ENCODE measurements at places on chromosomes 7 and 10.

GRCh38 chr7:2607923-2608904, 23.6 kb upstream of the TTYH3 start:
- DNase-seq: no peak

DNA sequence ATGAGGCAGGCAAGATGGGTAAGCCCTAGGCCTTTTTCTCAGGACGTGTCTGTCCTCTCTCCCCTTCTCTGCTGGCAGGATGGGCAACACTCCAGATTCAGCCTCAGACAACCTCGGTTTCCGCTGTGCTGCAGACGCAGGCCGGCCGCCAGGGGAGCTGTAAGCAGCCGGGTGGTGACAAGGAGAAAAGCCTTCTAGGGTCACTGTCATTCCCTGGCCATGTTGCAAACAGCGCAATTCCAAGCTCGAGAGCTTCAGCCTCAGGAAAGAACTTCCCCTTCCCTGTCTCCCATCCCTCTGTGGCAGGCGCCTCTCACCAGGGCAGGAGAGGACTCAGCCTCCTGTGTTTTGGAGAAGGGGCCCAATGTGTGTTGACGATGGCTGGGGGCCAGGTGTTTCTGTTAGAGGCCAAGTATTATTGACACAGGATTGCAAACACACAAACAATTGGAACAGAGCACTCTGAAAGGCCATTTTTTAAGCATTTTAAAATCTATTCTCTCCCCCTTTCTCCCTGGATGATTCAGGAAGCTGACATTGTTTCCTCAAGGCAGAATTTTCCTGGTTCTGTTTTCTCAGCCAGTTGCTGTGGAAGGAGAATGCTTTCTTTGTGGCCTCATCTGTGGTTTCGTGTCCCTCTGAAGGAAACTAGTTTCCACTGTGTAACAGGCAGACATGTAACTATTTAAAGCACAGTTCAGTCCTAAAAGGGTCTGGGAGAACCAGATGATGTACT, 13.1 kb downstream of the PHKG1 start:
- no peak for DNase-seq

- no peak for DNase-seq
Measured at GRCh38 chr7:21346297-21346696, 81.6 kb upstream of the SP4 start.

DNA sequence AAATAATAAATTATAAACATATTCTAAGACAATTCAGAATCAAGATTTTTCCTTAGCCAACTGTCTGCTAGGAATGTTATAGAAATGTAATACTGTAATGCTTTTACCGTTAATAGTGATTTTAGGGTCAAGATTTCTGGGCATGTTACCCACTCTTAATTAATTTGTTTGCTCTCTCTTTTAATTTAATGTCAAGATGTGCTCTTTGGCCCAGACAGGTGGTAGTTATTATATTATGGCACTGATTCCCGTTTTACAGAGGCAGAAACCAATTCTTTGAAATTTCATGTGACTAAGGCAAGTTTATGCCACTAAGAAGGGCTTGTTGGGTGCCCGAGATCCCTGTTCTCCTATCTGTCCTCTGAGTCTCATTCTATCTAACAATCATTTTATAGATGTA, 959 bp upstream of the FAM107B start:
- no peak for DNase-seq

DNA sequence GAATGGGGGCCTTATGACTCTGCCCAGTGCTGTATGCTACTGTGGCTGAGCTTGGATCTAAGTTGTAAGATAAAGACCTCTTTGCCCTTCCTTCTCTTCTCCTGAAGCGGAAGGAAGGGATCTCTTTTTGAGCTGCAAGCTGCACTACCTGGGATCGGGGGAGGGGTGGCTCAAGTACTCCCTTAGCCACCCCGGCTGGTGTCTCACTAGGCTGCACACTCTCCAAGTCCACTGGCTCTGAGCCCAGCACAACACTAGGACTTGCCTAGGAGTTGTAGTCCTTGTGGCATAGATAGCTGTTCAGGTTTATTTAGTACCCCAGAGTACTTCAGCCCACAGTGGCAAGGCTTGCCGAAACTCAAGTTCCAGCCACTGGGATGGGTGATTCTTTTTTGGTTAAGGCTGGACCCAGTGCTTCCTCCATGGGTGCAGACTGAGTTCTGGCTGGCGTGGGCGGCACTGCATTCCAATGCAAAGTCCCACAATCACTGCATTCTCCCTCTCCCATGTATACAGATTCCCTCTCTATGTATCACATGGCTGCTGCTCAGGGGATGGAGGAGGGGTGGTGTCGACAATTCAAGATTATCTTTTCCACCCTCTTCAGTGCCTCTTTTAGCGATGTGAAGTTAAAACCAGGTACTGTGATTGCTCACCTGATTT, 76.2 kb upstream of the SLC25A13 start:
- no peak for DNase-seq

DNA sequence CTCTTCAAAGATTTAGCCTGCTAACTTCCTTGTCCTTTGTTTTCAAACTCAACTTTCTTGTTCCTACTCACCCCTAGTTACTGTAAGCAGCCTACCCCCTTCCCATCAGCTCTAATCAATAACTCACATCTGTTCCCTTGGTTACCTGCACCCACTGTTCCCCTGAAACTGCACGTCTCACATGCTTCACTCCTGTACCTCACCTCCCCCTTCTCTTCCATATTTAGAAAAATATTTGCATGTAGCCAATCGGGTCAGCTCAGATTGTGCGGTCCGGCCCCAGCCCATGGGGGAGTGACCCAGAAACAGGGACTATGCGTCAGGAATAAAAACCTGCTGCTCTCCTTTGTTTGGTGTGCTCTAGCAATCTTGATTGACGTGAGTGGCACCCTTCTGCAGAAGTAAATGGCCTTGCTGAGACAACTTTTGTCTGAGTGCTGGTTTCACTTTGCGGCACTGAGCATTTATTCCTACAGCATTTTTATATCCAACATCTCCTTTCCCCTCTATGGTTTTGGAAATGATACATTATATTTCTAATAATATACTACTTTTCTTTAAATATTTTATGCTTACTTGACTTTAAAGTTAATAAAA, 21.1 kb upstream of the FAM221A start:
- no peak for DNase-seq

DNA sequence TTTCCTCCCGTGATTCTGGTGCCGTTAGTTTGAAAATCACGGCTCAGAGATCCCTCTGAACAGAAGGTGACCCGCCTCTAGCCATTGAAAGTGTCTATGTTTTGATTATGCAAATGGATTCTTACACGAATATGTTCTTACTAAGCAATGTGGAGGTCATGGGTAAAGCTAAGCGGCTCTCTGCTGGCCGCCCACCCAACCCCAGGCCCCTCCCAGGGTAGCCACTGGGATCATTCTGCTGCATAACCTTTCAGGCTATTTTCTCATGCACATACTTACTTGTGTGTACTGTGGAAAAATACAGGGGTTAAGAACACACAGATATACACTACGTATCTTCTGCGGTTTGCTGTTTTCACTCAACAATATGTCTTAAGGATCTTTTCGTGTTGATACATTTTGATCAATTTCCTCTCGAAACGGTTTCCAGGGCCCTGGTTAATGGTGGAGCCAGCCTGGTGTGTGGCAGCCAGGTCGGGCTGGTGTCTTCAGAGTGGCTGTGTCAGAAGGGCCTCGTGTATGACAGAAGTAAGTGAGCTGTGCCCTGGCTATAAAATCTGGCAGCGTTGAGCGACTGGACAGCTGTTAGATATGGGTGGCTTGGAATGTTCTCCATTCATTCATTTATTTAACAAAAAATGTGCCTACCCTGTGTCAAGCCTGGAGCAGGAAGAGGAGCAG, 29.9 kb downstream of the ZNF783 start:
- DNase-seq: no peak

GRCh38 chr10:77030974-77031373, 606.6 kb downstream of the KCNMA1 start:
- DNase-seq: no peak

DNA sequence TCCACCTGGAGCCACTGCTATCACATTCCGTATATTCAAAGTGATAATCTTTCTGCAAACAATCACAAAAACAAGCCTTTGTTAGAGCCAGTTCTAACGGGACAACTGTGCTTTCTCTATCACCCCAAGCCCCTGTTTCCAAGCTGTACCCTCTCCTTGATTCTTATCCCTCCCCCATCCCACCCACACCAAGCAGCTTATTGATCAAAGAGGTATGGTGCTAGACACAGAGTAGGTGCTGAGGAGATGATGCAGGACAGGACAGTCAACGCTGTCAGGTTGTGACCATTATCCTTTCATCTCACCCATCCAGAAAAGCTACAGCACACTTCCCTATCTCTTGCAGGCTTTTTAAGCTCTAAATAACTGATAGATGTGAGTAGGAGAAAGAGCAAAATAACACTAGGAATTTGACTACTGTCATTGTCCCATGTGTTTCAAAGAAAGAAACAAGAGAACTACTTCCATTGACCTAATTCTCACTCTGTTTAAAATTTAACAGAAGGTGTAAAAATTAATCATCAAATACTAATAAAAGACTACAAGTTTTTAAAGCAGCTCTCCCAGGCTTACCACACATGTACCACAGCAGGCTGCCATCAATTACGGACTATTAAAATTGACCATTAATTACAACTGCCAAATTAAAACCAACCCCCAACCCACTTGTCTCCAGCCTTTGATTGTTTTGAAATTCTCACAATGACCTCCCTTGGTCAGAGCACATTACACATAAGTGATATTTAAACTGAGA, 94.3 kb downstream of the ELAPOR2 start:
- no peak for DNase-seq

- no peak for DNase-seq
Measured at GRCh38 chr10:71132321-71132810, 80.0 kb upstream of the UNC5B start.

DNA sequence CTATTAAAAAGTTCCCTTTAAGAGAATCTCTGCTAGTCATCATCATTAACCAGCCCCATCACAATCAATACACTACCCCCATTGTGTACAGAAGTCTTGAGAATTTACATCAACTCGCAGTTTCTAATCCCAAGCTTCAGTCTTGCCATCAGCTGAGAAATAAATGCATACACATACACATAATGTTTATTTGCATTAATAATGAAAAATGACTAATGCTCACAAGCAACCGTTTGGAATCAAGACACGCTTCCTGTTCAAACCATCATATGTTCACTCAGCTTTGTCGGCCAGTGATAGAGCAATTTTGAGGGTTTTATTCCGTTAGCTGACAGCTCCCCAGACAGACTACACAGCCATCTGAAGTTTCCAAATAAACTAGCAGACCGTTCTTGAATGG, 287.1 kb downstream of the SFMBT2 start:
- no peak for DNase-seq

- DNase-seq: no peak
Measured at GRCh38 chr7:30162622-30163124, 27.9 kb downstream of the MTURN start.

DNA sequence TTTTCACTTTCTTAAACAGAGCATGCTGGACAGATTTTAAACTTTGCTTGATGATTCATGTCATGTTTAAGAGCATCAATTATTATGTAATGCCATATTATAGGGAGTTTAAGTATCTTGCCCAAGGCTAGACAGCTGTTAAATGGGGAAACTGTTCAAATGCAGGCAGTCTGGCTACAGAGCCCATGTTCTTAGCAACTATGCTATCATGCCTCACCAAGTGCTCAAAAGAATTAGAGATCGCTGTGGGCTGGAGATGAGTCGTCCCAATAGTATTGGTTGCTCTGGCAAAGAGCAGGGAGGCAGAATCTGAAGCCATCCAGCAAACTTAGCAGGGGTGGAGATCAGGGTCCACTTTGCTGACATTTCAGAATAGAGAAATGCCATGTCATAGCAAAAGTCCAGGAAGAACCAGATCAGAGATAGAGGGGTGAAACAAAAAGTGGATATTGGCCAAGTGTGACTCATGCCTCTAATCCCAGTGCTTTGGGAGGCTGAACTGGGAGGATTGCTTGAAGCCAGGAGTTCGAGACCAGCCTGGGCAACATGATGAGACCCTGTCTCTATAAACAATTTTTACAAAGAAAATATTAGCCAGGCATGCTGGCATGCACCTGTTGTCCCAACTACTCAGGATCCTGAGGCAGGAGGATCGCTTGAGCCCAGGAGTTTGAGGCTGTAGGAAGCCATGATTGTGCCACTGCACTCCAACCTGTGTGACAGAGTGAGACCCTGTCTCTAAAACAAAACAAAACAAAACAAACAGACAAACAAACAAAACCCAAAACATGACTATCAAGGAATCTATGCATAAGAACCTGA, 57.8 kb downstream of the BAMBI start:
- no peak for DNase-seq

DNA sequence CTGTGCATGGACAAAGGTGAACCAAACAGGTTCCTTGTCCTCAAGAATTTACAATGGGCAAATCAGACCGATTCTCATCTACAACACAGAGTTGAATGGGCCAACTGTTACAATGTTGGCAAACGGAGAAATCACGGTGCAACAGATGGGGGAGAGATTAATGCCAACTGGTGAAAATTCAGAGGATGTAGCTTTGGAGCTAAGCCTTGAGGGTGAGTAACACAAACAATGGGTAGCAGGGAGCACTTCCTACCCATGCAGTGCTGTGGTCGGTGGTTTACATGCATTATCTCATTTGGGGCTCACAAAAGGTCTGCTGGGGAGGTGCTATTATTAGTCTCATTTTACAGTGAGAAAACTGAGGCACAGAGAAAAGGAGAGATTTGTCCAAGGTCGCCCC, 902 bp upstream of the NFE2L3 start:
- DNase-seq: no peak

DNA sequence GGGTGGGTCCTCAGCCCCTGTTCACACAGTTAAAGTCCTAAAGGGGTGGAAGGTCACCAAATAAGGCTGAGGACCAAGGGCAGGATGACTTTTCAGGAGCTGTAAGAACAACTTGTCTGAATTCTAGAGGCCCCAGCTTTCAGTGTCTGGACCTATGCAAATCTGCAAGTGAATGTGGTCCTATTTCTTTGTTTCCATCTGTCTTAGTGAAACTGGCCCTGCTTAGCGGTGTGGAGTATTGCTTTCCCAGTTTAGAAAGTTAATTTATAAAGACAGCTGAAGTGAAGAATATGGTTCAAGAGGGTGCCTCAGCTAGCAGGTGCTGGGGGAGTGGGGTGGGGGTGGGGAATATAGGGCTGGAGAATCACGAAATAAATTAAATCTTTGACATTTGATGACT, 40.1 kb downstream of the HHEX start:
- DNase-seq: no peak

DNA sequence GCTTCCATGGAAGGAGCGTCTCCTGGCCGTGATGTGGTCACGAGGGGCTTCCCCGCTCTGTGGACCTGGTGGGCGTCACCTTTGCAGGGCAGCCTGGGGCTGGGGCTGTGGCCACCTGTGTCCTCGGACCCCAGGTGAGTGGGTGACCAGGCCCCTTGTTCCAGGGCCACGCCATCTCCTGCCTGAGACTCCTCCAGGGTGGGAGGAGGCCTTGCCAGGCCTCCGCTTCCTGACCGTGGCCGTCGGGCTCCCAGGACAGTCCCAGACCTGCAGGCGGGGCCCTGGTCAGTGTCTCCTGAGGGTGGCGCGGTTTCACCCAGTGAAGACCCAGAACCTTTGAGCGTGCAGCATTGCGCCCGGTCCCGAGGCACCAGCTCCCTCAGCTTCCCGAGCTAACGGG, 20.4 kb upstream of the UTF1 start:
- DNase-seq: no peak

Data from HEK293T (cell line).